HepG2 (cell line): ENCODE measurements at places on chromosomes 12 and 14. TPM values are rescaled to one million over a fixed set of nuclear protein-coding genes. Genes with fewer than 3 reads are reported as not detected.

Gene POLE2
- 37.0 and 41.3 TPM in 2 replicates for total RNA-seq

Gene ANO6
- 45.8 and 57.1 TPM in 2 replicates for total RNA-seq

Gene FLRT2
- total RNA-seq: not detected in 2 replicates

Gene SLC39A5
- 39.7 and 101 TPM in 2 replicates for total RNA-seq

Gene LRTM2
- not detected in 2 replicates for total RNA-seq

Gene SLC38A4
- 2.8 and 3.5 TPM in 2 replicates for total RNA-seq

Gene LPAR5
- total RNA-seq: 0.07 and 0.09 TPM in 2 replicates

Gene POTEG
- not detected in 2 replicates for total RNA-seq

Gene IL31
- total RNA-seq: not detected in 2 replicates

Gene ENTPD5
- total RNA-seq: 20.6 and 33.8 TPM in 2 replicates

Gene PZP
- total RNA-seq: 0.89 and 1.1 TPM in 2 replicates

Gene CLEC6A
- not detected in 2 replicates for total RNA-seq

Gene SRRM4
- not detected in 2 replicates for total RNA-seq

Gene FGF23
- not detected in 2 replicates for total RNA-seq

Gene FAM181A
- total RNA-seq: 1.1 and 1.5 TPM in 2 replicates

Gene PCED1B
- 0.10 and 0.11 TPM in 2 replicates for total RNA-seq

Gene EPS8
- total RNA-seq: 43.4 and 51.6 TPM in 2 replicates

Gene ITGA5
- total RNA-seq: 0.20 and 0.28 TPM in 2 replicates

Gene OAS2
- total RNA-seq: 0.24 and 0.44 TPM in 2 replicates

Gene LRRC10
- total RNA-seq: not detected in 2 replicates

Gene BDKRB2
- total RNA-seq: not detected in 2 replicates

Gene DENND5B
- 18.7 and 23.2 TPM in 2 replicates for total RNA-seq

Gene SLCO1A2
- not detected in 2 replicates for total RNA-seq

Gene TMEM63C
- total RNA-seq: 0.08 and 0.27 TPM in 2 replicates

Gene ZNF84
- total RNA-seq: 21.2 and 21.8 TPM in 2 replicates

Gene HRK
- 0.02 TPM in 1 of 2 replicates, not detected in the other for total RNA-seq

Gene VRTN
- total RNA-seq: not detected in 2 replicates

Gene PLEKHG7
- not detected in 2 replicates for total RNA-seq

Gene UTP20
- 38.5 and 60.0 TPM in 2 replicates for total RNA-seq

Gene TMEM121
- 10.8 and 19.0 TPM in 2 replicates for total RNA-seq

Gene PMEL
- 0.35 and 0.49 TPM in 2 replicates for total RNA-seq

Gene CCT2
- total RNA-seq: 388 and 601 TPM in 2 replicates

Gene KIF5A
- total RNA-seq: 1.1 and 1.6 TPM in 2 replicates

Gene PRKD1
- total RNA-seq: 0.22 and 0.41 TPM in 2 replicates

Gene KRT85
- total RNA-seq: not detected in 2 replicates

Gene TCTN1
- total RNA-seq: 8.9 and 16.0 TPM in 2 replicates
